ENCODE measurements at places on chromosomes 12 and 14.

- DNase-seq: no peak
Observed at GRCh38 chr14:81127785-81128184, 93.0 kb downstream of the GTF2A1 start.

- DNase-seq: no peak
Observed at GRCh38 chr12:78645956-78646355, 218.6 kb upstream of the SYT1 start.

DNA sequence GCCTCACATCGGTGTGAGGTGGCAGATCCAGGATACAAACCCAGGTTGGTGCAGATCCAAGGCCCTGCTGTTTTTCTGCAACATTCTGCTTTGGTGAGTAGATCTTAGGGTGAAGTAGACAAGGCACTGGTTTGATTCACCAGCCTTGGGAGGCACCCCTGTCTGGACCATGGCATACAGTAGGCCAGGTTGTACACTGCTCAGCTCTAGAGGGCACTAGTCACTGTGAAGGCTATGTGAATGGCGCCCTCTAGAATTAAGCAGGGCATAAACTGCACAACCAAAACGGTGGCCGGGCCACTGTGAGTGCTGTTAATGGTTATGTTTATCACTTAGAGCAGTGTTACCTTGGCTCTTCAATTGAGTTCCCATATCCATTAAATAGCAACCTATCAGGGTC, 280.6 kb upstream of the PWP1 start:
- DNase-seq: no peak

DNA sequence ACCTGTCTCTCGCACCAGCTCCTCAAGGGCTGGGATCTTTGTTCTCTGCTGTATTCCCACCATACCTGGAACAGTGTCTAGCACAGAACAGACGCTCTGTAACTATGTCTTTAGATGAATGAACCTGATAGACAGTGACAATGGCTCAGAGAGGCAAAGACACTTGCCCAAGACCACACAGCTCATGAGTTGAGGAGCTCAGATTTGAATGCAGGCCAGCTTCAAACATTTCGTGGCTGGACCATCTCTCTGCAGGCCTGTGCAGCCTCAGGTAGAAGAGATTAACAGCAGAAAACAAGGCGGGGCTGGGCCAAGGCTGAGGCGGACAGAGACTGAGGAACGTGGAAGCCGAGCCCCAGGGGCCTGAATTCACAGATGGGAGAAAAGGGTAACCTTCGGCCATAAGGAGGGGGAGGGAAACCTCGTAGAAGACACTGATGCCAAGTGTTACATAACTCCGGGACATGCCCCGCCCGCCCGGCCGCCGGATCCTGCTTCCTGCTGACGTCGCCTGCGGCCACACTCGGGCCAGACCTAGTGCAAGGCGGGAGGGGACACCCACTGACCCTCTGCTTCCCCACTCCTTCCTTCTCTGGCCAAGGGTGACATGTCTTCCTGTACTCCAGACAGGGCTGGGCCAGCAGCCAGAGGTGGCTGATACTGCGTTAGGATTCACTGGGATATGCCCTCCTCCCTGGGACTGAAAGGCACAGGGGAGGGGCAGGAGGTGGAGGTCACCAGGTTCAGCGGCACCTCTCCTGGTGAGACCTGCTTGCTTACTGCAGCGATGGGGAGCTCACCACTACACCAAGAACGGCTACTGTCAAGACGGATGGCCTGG, 86.8 kb downstream of the RFLNA start:
- no peak for DNase-seq

DNA sequence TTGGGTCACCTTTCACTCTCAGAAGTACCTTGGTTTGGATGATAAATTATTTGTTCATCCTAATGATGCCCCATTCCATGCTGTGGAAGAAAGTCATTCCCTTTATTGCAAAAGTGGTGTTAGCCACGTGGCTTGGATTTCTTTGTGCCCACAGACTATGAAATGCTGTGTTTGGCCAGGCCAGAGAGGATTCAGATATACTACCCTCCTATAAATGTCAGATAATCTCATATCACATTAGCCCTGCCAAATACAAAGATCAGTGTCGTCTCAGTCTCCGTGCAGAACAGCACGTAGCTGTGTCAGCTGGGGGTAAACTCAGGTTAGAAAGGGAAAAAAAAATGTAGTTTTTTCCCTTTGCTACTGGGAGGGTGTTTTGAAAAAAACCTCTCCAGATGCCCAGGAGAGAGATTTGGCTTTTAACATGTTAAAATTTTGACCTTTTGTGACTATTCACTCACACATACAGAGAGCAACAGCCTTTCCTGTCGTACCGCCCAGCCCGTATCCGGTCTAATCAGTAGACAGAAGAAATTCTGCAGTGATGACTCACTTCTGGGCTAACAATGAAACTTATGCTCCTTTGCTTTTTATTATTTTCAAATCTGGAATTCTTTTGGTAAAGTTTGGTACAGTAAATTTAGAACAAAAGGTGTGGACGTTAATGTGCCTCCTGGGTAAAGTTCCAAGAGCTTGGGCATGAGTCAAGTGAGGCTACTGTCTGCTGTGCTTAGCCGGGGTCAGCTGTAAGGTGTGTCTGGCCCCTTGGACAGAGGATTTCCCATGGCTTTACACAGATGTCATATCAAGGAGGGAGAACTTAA, 8.5 kb upstream of the PTPRB start:
- DNase-seq: no peak

- no peak for DNase-seq
Observed at GRCh38 chr14:87613881-87614280, 379.1 kb downstream of the GALC start.

GRCh38 chr14:101476916-101477553, 84.3 kb upstream of the DIO3 start:
- no peak for DNase-seq

GRCh38 chr12:65840793-65841670, 16.7 kb downstream of the HMGA2 start:
- DNase-seq: no peak

GRCh38 chr12:75154388-75154787, 55.3 kb downstream of the KCNC2 start:
- no peak for DNase-seq

GRCh38 chr14:33916663-33917565, 34.0 kb downstream of the EGLN3 start:
- no peak for DNase-seq

DNA sequence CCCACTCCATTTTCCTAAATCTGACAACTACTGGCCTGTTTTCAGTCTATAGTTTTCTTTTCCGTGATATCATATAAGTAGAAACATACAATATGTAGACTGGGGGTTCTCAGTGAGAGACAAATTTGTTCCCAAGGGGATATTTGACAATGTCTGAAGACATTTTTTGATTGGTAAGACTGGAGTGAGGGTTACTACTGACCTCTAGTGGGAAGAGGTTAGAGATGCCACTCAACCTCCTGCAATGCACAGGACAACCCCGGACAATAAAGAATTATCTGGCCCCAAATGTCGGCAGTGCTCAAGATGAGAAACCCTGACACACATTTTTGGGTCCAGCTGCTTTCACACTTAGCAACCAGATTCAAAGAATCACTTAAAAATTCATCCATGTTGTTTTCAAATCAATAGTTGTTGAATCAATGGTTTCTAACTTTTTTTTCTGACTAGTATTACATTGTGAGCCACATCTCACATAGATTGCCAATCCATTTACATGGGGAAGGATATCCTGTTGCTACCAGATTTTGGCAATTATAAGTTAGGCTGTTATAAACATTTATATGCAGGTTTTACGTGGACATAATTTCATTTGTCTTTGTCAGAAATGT, 307.1 kb downstream of the RPL10L start:
- DNase-seq: peak; percentile 21

DNA sequence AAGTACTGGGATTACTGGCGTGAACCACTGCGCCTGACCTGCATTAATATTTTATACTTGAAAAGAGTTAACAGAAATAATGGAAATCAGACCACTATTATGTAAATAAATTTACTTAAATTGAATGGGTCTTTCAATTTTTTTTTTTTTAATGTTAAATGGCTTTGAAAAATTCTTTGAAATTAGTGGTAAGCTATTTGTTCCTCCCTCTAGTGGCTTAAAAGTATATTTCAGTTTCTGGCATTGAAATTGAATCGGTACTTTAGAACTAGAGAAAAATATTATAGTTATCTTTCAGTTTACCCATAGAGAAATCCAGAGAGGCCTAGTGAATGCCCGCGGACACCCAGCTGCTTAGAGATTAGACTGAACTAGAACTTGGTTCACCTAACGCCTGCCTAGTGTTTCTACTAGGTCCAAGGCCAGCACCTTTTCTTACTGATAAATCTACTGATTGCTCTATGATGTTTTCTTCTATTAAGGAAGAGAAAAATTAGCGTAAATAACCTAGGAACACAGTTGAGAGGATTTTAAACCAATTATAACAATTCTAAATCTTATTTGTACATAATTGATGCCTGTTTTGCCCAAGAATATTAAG, 106.5 kb downstream of the EML1 start:
- no peak for DNase-seq

GRCh38 chr14:100582496-100583165, 4.6 kb downstream of the BEGAIN start:
- DNase-seq: no peak

- DNase-seq: no peak
Observed at GRCh38 chr12:85733221-85733840, 102.9 kb downstream of the RASSF9 start.

GRCh38 chr14:102872020-102872419, 50.4 kb upstream of the AMN start:
- no peak for DNase-seq

DNA sequence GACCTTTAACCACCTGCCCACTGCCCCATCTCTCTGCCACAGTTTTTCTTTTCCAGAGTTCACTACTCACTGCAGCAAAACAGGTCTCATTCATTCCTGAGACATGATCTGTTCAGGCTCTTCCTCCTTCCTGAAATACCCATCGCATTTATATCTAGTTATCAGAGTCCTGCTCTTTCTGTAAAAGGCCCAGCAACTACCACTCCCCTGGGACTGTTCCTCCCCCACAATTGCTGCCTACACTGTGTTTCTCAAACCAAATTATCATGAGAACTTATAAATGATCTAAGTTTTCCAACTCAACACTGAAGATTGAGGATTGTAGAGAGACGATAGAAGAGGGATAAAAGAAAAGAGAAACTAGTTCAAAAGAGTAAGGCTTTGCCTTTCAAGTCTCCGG, 40.8 kb upstream of the EPS8 start:
- no peak for DNase-seq

- no peak for DNase-seq
Observed at GRCh38 chr12:91680864-91681263, 464.8 kb downstream of the BTG1 start.

DNA sequence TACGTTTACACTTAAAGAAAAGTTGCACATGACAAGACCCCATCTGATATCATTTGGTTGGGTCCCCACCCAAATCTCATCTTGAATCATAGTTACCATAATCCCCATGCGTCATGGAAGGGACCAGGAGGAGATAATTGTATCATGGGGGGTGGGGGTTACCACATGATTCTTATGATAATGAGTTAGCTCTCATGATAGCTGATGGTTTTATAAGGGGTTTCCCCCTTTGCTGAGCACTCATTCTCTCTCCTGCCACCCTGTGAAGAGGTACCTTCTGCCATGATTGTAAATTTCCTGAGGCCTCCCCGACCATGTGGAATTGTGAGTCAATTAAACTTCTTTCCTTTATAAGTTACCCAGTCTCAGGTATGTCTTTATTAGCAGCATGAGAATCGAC, 60.3 kb downstream of the PHLDA1 start:
- no peak for DNase-seq

- DNase-seq: no peak
Observed at GRCh38 chr12:132954471-132955048, 1.5 kb downstream of the ZNF605 start.

GRCh38 chr14:67416085-67416484, 4.1 kb upstream of the PLEK2 start:
- no peak for DNase-seq

DNA sequence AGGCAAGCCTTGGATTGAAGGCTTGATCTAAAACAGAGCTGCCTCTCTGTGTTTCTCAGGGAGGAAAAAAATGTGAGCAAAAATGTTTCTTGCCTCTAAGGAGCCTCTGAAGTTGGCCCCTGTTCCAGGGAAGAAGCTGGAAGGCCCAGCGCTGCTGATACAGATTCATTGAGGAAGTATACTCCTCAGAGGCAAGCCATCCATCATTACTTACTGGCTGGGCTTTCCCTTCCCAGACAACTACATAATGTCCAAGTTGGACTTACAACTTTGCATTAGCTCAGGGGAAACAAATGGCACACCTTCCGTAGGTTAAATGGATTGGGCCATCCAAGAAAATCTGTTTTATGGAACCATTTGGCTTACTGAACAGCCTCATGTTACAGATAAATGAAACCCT, 263.7 kb upstream of the SEL1L start:
- no peak for DNase-seq

GRCh38 chr12:806200-806791, 53.9 kb downstream of the WNK1 start:
- DNase-seq: no peak

GRCh38 chr14:26597071-26597588, 703 bp downstream of the NOVA1 start:
- peak; percentile 50 for DNase-seq

DNA sequence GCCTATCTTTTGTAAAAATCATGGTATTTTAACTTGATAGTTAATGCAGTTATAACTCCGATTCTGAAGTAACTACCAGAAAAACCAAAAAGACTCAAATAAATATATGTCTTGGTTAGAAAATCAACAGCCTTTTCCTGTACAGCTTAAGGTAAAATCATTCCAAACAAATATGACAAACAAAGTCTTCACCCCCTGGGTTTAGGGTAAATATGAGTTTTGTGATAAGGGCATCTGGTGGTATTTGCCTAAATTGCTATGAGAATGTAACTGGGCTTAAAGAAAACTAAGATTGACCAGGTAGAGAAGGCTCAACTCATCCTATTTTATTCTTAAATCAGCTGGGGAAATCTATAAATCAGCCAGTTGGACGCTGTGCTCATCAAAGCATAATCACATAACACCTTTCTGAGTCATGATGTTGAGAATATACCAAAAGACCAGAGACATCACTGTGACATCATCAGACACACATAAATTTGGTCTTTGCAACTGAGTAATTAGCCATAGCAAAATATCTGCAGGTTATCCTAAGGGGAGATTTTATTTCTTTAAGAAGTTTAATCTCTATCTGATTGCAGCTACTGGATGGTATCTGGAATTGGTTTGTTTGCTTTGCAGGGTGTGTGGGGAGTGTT, 133.9 kb downstream of the STXBP6 start:
- no peak for DNase-seq
